ENCODE measurements at places on chromosomes 12 and 14. TPM values are rescaled to one million over a fixed set of nuclear protein-coding genes. Genes with fewer than 3 reads are reported as not detected.
A peak's percentile ranks its signal among the peaks of the same experiment; 100 is the strongest.

GRCh38 chr12:19084547-19084946 is 45.0 kb upstream of the PLEKHA5 start:
- no peak for DNase-seq

DNA sequence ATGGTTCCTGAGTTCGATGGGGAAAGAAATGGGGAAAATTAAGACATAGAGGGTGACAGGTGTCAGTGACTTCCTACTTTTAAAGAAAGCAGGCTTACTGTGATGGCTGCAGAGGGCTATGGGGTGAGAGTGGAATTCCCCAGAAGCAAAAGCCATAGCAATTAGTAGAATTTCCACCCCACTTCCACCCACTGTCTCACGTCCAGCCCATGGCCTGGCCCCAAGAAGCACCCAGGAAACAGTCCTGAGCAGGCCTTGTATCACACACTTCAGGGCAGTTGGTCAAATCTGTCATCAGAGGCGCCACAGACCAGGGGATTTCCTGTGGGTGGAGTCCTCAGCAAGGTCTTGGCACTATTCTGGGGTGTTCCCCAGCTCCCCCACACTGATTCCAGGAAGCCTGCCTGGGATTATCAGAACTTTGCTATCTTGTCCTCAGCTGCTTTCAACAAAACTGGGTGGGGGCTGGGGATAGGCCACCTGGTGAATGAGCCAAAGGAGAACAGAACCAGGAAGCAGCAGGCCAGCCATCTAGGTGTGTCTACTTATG is 120.1 kb upstream of the CCND2 start:
- DNase-seq, result peak; percentile 52

DNA sequence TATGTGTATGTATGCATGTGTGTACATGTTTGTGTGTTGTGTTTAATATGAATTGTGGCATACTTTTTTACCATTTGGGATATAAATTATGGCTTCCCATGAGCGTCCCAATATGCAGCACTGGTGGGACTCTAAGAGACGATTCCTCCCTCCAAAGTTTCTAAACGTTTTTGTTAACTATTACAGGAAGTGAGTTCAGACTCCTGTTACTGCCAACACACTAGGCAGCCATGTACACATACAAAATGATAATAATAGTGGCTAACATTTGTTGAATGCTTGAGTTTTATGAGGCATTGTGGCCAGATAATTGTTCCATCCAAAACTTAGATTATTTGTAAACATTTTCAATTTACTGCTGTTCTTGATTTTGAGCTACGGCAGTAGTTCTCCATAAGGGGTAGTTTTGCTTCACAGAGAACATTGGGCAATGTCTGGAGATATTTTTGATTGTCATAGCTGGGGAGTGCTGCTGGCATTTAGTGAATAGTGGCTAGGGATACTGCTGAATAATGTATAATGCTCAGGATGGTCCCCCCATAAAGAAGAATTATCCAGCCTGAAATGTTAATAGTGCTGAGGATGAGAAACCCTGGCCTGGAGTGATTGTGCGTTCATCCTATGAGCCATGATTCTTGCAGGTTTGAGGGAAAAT is 45.1 kb downstream of the ARID2 start:
- no peak for DNase-seq

DNA sequence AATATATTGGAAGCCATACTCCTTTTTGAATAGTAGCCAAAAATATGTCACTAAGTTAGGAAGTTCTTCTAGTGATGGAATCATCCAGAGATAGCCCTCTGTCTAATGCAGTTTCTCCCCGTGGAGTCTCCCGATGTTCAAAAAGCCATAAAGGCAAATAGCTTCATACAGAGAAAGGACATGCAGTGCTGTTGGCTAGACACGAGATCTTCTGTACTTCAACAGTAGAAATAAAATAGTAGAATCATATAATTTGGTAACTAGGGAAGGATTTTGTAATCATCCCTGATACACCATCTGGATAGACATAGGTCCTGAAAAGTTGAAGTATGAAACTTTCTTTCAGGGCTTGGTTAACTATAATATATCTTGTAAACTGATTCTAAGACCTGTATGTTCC is 27.6 kb downstream of the LRFN5 start:
- DNase-seq, result no peak

DNA sequence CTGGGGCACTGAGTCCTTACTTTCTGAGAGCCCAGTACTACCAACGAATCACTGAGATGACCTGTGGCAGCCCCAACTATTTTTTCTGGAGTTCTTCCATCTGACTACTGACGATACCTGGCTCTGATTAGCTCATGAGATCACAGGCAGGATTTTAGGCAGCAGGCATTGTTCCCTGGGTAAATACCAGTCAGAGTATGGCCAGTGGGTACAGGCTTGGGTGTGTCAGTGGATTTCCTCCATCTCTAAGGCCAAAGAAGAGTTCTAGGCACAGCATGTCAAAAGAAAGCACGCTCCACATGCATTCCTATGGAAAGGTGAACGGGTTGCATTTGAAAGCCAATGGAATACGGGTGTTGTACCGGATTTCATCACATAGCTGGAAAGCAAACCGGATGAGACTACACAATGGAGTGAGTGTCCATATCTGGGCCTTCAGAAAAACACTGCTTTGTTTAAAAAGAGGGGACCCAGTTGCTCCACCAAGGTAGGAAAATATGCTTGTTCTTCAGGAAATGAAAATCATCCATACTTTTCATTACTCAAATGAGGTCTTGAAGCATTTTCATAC is 55.0 kb downstream of the PAX9 start:
- no peak for DNase-seq

GRCh38 chr14:103136388-103137271 is 13.4 kb downstream of the TNFAIP2 start:
- DNase-seq, result no peak

LARP4 gene
- 48.2 TPM for total RNA-seq

PRB2 gene
- not detected for total RNA-seq

P2RX2 gene
- not detected for total RNA-seq

TAS2R42 gene
- total RNA-seq, result not detected

RAD52 gene
- total RNA-seq, result 15.0 TPM

CELA1 gene
- total RNA-seq, result not detected

All from activated B cell treated with CpG ODN at 0.5 μM for 24 hours (primary cell).